Stimulated activated CD4-positive, alpha-beta T cell treated with anti-CD3 and anti-CD28 coated beads, Interleukin-12 subunit alpha, Interleukin-12 subunit beta, amount 100 ng/mL, for 4 hours (primary cell): ENCODE measurements at places on chromosomes 2 and 18.

DNA sequence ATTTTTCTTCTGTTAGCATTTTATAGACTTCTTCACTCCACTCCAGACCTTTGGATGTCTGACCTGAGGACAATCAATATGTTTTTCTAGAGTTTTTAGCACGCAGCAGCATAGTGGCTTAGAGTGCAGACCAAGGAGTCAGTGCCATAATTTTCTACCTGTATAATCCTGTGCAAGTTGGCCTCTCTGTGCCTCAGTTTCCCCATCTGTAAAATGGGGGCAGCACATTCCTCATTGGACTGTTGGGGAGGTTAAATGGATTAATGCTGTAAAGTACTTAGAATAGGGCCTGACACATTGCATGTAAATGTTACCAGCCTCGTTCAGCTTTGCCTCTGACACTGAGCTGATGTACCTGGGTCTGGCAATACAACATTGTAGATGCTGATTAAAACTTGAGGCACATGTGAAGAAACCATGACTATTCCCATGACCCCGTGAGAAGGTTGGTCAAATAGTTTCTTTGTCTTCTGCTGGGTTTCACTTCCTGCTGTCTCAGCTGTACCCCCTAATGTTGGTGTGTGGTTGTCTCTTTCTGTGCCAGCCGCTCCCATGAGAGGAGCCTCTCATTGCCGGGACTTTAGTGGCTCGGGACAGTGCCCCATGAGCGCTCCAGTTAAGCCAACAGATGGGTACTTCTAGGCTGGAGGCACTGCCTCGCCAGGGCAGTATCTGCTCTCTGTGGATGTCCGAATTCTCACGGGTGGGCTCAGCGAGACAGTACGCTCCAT lies 125.3 kb downstream of the SH3RF3 start:
- no peak for DNase-seq

GRCh38 chr18:3683483-3683882 lies 233.5 kb downstream of the TGIF1 start:
- DNase-seq: no peak

DNA sequence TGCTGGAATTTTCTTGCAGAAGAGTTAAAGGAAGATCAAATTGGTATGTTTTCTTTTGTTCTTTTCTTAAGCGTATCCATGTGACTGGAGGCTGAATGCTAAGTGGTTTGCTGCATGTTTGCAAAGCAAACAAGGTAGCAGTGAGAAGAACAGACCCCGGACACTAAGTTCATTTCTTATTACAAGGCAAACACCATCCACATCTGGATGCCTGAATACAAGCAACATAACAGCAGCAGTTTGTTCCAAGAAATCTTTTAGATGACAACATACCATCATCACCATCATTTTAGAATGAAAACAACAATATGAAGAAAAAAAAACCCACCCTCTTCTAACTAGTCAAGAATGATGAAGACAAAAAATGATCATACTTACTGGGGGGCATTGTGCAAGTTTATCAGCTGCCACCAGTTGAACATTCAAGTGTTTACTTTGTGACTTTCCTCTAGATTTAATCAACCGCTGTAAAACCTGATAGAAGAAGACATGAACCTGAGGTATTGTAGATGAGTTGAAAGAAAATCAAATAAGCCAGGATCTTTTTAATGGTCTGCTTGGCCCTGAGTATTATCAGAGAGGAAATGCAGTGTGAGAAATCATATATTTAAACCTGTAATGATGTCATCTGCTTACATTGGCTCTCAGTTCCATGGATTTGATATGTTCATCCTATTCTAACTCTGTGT lies 25.0 kb upstream of the ARL5A start:
- DNase-seq: no peak

- DNase-seq: no peak
Measured at GRCh38 chr2:211463397-211463796, 907.0 kb downstream of the CPS1 start.

- no peak for DNase-seq
Measured at GRCh38 chr18:13431886-13432285, 213.3 kb downstream of the LDLRAD4 start.

DNA sequence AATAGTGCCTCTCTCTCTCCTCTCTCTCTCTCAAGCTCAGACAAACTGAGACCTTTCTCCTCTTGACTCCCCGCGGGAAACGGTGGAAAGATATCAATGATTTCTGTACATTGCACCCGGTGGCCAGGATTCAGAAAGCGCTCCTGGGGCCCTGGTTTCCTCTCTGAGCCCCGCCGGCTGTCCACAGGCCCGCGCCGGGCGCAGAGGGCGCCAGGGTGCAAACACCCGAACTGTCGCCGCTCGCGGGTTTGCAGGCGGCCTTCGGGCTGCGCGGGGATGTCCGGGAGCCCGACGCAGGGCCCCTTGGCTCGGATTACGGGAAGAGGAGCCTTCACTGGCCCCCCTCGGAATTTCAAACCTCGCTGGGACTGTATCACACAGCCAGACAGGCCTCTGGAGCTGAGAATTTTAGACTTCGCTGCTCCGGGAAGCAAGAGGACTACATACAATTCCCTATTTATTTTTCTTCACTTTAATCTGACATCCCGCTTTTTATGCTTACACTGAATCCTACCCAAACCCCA lies 5.2 kb upstream of the EN1 start:
- DNase-seq: no peak

GRCh38 chr2:9738535-9739496 lies 104.5 kb upstream of the TAF1B start:
- DNase-seq: no peak

GRCh38 chr18:407626-408224 lies 92.8 kb downstream of the COLEC12 start:
- no peak for DNase-seq

DNA sequence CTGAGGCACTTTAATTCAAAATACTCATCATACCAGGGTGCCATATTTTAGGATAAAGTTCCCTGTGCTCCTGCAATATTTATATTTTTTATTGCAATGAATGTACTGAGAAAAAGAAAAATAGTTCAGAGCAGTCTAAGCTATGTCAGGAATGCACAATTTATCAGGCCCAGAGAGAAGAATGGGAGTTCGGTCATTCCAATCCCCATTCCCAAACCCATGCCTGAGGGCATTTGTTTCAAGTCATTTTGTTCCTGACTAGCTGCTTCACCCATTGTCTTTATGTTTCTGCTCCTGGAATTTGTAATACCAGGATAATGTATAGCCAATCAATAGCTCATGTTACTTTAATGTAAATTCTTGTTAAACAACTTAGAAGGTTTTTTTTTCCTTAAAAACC lies 24.4 kb upstream of the FTCDNL1 start:
- DNase-seq: no peak

- no peak for DNase-seq
Measured at GRCh38 chr2:43461453-43462073, 134.3 kb downstream of the THADA start.

DNA sequence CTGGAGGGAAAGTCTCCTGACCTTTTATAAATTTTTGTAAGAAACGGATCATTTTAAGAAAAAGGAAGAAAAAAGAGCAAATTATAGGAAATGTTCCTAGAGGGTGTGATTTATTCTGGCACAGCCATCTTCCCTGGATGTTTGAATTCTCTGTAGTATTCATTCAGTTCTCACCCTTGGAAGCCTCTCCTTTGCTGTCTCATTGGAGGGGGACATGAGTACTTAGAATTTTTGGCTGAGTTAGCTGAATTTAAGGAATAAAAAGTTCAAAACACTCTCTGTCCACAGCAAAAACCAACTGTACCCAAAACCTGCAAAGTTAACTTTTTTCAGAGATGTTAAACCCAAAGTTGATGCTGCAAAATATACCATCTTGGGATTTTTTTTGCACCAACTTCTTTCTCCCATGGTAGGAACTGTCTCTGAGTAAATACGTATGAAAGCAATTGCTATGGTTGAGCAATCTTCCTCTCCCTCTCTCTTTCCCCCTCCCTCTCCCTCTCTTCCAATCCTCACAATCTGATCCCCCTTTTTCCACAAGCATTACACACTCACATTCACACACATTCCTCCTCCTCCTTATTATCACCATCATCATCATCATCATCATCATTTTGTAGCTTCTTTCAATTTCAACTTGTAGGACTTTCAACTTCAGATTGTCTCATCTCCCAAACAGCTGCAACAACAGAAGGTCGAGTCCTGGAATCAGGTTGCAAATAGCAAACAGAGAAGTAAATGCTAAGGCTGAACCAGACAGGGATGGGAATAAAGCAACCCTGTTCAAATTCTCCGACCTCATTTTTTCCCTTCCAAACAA lies 183.7 kb downstream of the GFPT1 start:
- no peak for DNase-seq

DNA sequence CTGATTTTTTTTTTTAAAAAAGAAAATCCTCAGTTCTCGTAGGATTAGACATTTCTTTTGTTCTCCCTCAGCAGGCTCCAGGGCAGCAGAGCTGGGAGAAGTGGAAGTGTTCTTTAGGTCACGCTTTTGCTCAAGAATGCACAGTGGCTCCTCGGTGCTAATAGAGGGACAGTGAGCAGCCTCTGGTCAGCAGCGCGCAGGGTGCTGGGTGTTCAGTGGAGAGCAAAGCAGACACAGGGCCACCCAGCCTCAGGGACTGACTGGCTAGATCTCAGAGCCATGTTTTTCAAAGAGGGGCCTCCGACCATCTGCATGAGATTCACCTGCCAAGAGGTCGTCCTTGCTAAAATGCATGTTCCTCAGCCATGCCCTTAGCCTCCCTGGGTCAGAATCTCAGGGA lies 218.8 kb downstream of the HAUS1 start:
- DNase-seq: no peak

DNA sequence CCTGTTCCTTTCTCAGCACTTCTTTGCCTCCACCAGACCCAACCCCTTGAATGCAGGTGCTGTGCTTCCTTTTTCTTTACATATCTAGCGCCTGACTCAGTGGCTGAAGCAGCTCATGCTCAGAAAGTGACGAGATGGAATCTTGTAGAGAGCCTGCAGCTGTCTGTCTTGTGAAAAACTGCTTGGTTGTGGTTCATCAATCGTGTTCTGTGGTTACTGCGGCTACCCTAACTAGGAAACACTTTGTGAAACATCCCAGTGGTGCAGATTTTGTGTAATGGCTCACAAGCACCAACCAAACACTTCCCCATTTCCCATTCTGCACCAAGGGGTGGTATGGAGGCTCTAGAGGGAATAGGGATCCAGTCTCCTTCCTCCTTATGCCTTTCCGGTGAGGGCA lies 307.2 kb upstream of the MMADHC start:
- DNase-seq: no peak

DNA sequence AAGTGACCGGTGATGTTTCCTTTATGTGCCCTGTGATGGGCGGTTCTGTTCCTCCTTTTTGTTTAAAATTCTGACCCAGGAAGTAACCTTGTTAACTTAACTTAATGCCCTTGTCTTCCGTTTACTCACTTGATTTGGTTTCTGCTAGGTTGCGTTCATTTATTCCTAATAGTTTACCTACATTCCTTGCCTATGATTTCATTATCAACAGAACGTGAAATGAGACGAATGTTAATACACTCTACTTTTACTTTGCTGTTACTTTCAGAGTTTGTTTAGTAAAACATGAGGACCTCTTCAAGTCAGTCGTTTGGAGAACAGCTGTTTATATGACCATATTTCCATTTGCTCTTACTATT lies 638 bp downstream of the CEP192 start:
- no peak for DNase-seq

GRCh38 chr2:37219046-37219445 lies 12.3 kb downstream of the CEBPZ start:
- DNase-seq: no peak

DNA sequence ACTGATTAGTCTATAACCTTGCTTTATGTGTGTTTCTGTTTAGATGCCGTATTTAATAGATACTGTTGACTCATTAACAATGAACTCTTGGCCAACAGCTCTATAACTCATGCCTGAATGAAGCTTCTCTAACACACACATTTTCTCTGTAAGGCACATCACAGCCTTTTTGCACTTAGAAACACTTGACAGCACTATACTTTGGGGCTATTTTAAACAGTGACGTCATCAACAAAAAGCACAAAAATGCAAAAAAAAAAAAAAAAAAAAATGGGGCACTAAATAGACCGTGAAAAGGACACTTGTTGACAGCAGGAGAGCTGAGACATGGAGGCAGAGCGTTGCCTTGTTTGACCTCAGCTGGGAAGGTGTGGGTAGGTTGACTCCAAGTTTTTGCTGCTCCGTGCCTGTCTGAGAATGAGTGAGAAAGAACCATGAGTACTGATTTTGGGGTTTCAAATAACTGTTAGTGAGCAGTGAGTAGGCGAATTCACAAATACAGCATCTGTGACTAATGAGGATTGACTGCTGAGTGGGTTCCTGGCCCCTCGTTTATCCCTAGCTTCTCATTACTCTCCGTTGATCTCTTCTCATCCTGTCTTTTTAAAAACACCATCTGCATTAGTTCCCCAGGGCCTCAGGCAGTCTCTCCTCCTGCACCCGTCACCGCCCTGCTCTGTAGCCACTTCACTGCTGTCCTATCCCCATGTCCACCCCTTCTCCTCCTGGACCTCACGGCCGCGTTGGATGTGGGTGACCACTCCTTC lies 24.4 kb downstream of the SPP2 start:
- DNase-seq: no peak

- no peak for DNase-seq
Measured at GRCh38 chr2:132549935-132550670, 119.9 kb downstream of the LYPD1 start.

- no peak for DNase-seq
Measured at GRCh38 chr2:112630268-112630667, 15.5 kb upstream of the SLC20A1 start.

DNA sequence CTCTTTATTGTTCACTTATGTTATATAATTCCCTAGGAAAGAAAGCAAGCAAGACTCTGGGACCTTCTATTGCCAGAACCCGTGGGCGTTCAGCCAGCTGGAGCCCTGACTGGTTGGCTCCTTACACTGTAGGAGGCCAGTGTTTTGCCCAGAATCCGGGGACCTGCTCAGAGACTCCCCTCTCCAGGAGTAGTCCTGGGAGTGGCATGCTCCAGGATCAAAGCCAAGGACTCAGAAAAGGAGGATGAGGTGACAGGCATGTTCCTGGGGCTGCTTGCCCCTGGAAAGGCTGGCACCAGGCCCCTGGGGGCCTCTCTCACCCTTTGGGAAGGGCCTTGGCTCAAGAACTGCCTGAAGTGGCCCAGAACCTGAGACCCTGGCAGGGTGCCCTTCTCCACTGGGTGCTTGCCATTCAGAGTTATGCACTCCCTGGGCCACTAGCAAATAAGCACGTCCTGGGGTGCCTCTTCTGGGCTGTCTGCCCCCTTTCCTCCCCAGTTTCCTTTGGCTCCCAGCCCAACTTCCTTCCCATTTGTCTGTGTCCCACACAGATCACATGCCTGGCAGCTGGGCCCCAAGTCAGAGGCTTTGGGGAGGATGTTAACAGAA lies 19.6 kb upstream of the KIF3C start:
- DNase-seq: no peak

- no peak for DNase-seq
Measured at GRCh38 chr18:57223144-57223870, 76.4 kb downstream of the BOD1L2 start.

DNA sequence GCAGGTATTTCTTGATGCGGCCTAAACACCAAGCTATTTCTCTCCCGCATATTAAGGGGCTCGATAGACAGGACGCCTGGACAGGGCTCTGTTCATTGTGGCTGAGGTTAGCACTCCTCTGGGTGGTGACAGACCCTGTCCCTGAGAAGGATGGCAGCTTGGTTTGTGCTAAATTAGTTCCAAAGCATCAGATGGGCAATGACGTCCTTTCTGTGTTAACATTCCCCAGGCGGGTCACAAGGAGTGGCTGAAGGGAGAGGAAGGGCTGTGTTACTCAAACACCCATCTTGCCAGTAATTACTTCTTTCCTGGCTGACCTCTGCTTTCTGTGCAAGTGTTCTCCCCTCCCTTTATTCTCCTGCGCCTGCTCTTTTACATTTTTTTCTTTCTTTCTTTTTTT lies 75.0 kb downstream of the TMEM247 start:
- DNase-seq: no peak

GRCh38 chr2:152038441-152038958 lies 60.3 kb downstream of the CACNB4 start:
- no peak for DNase-seq
